SK-N-SH (cell line): ENCODE measurements at places on chromosomes 7 and 10. TPM values are rescaled to one million over a fixed set of nuclear protein-coding genes. Genes with fewer than 3 reads are reported as not detected.

GNAT3 gene
- polyA plus RNA-seq = not detected in 2 replicates

RADIL gene
- polyA plus RNA-seq = 3.5 and 4.3 TPM in 2 replicates

ELFN1 gene
- polyA plus RNA-seq = 0.05 and 0.06 TPM in 2 replicates

HOXA2 gene
- not detected in 2 replicates for polyA plus RNA-seq

RBM20 gene
- 0.64 and 0.67 TPM in 2 replicates for polyA plus RNA-seq

DLX5 gene
- polyA plus RNA-seq = 0.06 TPM in 1 of 2 replicates, not detected in the other

HMX3 gene
- not detected in 2 replicates for polyA plus RNA-seq

MYOZ1 gene
- 0.24 and 0.26 TPM in 2 replicates for polyA plus RNA-seq

DCLRE1A gene
- polyA plus RNA-seq = 2.6 and 4.0 TPM in 2 replicates

PRR15 gene
- polyA plus RNA-seq = 0.36 and 0.49 TPM in 2 replicates

CPVL gene
- 0.16 TPM in 1 of 2 replicates, not detected in the other for polyA plus RNA-seq
